T-helper 1 cell (primary cell): ENCODE measurements at places on chromosomes 2 and 18.

- no peak for DNase-seq
Measured at GRCh38 chr2:71865391-71865965, 282.2 kb downstream of the CYP26B1 start.

GRCh38 chr2:102357937-102358336 lies 2.3 kb downstream of the IL18R1 start:
- DNase-seq = no peak

GRCh38 chr2:129058981-129059380 lies 740.3 kb upstream of the HS6ST1 start:
- no peak for DNase-seq

GRCh38 chr2:234880551-234881211 lies 71.1 kb upstream of the SH3BP4 start:
- DNase-seq = no peak

- DNase-seq = no peak
Measured at GRCh38 chr2:31108561-31109286, 29.5 kb downstream of the GALNT14 start.

DNA sequence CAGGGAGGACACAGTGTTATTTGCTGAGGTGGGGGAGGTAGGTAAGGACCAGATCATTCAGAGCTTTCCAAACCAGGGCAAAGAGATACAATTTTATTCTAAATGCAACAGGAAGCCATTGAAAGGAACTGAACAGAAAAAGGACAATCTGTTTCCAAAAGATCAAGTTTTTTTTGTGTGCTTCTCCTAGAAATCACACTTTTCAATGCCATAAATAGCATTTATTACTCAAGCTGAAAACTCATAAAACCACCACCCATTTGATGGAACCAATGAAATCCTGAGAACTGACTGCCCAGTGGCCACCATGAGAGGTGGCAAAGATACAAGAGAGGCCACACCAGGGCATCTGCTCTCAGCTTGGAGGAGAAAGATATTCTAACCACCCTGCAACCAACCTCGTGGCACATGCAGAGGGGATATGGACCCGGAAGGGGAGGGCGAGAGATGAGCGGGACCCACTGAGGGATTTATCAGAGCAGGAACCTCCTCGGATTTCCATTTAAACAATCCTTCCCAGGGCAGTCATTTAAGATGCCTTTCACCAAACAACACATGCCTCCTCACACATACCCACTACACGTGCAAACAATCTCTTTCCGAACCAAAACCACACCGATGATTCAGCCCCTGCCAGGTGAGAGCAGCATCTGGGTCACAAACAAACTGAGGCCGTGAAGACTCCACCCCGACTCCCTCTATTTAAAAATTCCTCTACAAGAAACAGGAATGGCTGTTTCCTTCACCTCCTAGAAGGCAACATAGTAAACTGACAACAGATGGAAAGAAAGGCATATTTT lies 8.8 kb downstream of the CYB5A start:
- no peak for DNase-seq

- DNase-seq = no peak
Measured at GRCh38 chr2:118031566-118031965, 17.7 kb upstream of the CCDC93 start.

DNA sequence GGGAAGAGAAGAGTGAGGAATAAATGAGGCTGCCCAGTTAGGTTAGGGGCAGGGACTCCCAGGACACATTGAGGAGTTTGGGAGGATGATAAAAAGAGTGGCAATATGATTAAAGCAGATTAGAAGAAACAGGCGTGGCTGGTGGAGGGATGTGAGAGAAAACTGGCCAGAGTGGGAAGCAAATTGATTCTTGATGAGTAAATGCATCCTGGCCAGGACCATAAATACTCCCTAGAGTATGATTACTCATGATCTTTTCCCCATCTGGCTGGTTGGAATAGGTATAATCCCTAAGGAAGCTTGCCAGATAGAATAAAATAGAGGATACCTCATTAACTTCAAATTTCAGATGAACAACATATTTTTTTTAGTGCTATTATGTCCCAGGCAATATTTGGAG lies 21.5 kb upstream of the DAW1 start:
- no peak for DNase-seq

DNA sequence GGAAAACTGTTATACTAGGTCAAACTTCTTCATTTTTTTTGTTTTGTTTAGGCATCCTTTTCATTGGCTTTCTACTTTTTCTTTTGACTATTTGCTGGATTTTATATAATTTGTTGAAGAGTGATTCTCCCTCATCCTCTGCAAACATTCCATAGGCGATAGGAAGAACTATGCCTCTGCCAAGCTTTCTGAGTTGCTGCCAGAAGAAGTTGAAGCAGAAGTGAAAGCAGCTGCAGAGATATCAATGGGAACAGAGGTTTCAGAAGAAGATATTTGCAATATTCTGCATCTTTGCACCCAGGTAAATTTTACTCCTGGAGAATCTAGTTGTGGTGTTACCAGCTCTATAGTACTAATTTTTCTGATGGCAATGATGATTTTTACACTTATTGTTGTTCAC lies 25.4 kb downstream of the NOP58 start:
- no peak for DNase-seq

- no peak for DNase-seq
Measured at GRCh38 chr18:2053490-2054089, 517.7 kb downstream of the METTL4 start.

GRCh38 chr2:190184460-190184859 lies 121.9 kb upstream of the MSTN start:
- DNase-seq = no peak

DNA sequence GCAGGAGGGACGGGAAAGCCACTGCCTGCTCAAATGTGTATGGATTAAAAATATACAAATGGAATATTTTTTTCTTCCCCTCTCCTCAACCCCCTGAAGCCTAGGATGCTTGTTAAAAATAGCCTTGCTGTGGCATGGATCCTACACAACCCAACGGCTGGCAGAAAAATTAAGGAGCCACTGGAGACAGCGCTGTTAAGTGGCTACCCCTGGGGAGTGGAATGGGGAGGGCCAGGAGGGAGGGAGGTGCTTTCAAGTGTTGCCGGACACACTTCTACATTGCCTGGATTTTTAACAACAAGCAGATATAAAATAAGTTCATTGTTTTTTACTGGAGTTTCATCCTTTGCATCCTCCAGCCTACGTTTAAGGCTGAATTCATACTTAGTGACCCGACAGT lies 66.6 kb downstream of the ZBTB7C start:
- no peak for DNase-seq

GRCh38 chr18:8980918-8981317 lies 121.6 kb upstream of the NDUFV2 start:
- DNase-seq = no peak

GRCh38 chr2:714005-714741 lies 37.0 kb upstream of the TMEM18 start:
- peak; percentile 6 for DNase-seq

DNA sequence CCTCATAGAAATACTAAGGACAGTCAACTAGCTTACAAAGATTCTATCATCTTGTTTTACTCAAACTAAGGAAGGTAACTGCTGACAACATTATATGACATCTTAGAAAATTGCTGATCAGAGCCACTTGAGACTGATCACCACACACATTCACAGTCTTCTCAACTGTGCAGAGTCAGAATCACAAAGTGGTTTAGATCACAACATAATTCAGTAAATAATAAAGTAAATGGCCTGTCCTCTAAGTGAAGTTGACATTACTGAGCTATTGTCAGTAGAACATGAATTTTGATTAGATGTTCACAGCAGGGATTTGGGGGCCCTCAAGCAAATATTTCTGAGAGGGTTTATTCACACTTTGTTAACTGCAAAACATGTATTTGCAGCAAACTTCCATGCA lies 28.5 kb downstream of the NOL4 start:
- DNase-seq = no peak

- DNase-seq = peak; percentile 12
Measured at GRCh38 chr2:224357098-224357901, 44.6 kb downstream of the FAM124B start.

DNA sequence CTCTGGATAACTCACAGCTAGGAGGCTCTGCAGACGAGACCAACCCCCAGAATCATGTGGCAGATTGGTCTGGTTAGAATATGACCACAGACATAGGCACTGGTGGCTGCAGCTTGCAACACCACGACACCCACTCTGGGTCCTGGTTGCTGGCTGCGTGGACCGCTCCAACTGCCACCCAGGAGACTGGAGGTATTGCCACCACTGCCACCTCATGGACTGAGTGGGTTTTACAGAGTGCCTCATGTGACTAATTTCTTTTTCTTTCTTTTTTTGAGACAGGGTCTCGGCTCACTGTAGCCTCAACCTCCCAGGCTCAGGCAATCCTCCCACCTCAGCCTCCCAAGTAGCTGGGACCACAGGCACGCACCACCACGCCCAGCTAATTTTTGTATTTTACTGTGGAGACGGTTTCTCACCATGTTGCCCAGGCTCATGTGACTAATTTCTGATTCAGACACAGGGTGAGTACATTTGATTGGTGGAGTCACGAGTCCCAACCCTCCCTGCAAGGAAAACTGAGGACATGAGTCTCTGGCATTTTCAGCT lies 29.9 kb upstream of the NT5DC4 start:
- DNase-seq = peak; percentile 45

DNA sequence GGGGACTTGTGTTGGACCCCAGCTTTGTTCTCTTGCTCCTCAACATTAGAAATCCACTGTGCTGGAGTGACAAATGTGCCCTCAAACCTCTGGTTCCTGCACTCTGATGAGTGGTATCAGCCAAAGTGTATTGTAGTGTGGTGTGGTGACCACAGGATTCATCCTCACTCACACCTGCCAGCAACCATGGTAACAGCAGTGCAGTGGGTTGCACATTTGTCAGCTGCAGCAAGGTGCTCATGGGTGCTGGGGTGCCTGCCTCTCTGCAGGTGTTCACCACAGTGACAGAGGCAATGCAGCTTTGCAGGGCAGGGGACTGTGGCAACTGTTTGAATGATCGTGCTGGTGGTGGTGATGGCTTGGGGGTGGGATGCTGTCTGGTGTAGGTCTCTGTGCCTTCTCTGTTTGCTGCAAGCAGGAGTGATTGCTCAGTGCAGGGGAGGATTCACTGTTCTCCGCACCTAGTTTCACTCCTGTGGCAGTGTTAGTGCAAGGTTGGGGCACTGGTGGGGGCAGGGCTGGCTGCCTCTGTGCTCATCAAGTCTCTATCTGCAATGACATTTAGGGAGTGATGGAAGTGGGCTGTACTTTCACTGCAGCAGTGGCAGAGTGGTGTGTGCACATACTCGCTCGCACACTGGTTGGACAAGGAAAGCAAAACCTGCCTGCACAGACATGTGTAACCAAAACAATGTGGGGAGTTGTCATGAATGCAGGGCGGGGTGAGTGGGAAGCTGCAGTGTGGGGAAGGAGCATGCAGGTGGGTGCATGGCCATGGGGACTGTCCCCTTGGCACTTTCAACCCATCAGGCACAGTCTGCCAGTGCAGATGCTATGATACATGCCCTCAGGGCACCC lies 301.1 kb downstream of the PIK3C3 start:
- no peak for DNase-seq

DNA sequence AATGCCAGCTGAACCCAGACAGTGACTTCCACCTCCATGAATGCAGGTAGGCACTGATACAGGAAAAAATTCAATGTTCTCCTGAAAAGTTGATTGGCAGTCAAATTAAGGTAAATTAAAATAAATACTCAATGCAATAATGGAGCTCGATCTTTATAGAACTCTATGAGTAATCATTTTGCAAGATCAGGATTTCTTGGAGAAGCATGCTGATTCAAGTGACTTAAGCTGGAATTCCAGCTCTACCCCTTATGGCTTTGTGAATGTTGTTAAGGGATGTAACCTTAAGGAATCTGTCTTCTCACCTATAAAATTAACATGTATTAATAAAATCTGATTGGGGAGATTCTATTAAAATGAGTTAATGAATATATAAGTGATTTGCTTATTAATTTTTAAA lies 145.1 kb downstream of the QPCT start:
- DNase-seq = no peak

DNA sequence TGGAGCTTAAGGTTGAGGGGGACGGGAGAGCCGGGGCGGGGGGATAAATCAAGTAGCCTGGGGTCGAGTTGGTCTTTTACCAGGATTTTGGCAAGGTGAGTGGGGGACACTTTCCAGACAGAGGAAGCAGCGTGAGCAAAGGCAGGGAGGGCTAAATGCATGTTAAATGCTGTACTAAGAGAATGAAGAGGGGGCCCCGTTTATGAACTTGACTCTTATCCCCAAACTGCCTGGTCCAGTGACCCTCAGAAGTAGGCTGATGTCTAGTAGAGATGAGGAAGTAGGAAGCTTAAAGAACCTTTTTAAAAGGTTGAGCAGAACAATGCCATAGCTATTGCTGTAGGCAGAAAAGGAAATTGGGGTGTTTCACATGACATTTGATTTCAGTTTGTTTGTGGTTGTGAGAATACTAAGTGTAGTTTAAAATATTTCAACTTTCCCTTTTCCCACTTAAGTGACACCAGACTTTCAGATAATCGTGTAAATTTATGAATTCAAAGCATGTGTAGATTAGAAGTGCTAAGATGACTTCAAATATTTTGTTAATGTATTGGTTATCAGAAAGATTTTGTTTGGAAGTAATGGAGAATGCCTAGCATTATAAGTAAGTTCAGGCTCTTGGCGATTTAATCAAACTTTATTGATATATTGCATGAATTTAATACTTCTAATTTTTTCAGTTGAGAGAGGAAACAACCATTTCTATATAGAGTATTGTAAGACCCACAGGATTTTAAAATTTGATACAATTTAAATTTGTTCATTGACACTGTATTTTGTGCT lies 1.8 kb downstream of the REL start:
- DNase-seq = peak; percentile 4
